Stimulated activated CD4-positive, alpha-beta T cell treated with anti-CD3 and anti-CD28 coated beads, Interleukin-12 subunit alpha, Interleukin-12 subunit beta, amount 100 ng/mL, for 48 hours (primary cell): ENCODE measurements at places on chromosomes 7 and 10.
A peak's percentile ranks its signal among the peaks of the same experiment; 100 is the strongest.

DNA sequence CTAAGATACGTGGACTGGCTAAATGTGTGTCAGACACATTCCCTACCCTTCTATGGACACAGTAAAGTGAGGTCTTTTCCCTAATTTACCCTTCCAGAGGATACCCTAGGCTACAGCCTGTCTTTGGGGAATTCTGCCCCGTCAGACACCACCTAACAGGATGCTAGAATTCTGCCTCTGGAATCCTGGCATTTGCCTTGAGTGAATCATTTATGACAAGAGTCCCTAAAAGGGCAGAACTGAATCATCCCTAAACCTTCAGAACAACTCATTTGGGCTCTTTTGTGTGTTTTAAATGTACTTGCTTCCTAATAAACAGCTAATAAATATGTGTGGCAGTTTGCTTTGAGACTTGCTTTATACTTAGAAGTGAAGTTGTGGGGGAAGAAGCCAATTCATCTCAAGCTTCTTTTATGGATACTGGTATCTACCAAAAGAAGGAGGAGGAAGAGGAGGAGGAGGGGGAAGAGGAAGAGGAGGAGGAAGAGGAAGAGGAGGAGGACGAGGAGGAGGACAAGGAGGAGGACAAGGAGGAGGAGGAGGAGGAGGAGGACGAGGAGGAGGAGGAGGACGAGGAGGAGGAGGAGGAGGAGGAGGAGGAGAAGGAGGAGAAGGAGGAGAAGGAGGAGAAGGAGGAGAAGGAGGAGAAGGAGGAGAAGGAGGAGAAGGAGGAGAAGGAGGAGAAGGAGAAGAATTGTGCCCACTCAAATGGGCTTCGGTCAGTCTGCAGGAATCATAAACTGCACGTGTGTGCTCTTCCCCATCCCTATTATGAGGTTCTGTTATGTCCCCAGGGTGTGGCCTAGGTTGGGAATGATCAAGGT, 27.1 kb downstream of the PARP12 start:
- DNase-seq = no peak

- DNase-seq = no peak
These were observed 567.7 kb downstream of the TCERG1L start for GRCh38 chr10:130743751-130744271.

DNA sequence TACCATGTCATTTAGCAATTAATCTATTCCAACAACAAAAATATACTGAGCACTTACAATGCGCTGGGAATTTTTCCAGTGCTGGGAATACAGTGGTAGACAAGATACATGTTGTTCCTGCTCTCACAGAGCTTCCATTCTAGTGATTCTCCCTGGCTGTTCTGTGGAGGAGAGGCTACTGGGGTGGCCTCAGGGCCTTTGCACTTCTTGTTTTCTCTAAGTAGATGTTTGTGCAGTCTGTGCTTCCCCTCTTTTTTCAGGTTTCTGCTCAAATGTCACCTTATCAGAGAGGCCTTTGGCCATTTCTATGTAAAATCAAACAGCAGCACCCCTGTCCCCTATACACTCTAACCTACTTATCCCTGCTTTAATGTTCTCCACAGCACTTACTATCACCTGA, 24.7 kb downstream of the OSBPL3 start:
- no peak for DNase-seq

GRCh38 chr7:97015279-97015678, 9.4 kb downstream of the DLX5 start:
- no peak for DNase-seq

- no peak for DNase-seq
These were observed 30.9 kb downstream of the CDK1 start for GRCh38 chr10:60809157-60809556.

- no peak for DNase-seq
These were observed 429.1 kb downstream of the RPS24 start for GRCh38 chr10:78462726-78463228.

- DNase-seq = no peak
These were observed 233.5 kb downstream of the CUX1 start for GRCh38 chr7:102050864-102051460.

DNA sequence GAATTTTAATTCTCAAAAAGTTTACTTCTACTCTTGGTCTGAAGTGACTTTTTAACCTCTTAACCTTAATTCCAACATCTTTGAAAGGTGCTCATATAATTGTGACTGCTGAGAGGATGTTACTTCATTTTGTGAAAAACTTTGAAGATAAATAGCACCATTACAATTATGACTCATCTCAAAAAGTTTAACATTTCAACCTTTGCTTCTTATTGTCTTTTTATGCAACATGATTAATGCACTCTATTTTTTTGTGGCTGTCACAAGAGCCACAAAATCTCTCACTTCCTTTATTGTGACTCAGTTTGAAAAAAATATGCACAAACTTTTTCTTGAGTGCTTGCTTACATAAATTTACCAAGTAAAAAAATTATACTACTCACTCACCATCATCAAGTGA, 383.1 kb downstream of the LRRTM3 start:
- no peak for DNase-seq

GRCh38 chr10:111511751-111512150, 434.9 kb downstream of the ADRA2A start:
- no peak for DNase-seq

DNA sequence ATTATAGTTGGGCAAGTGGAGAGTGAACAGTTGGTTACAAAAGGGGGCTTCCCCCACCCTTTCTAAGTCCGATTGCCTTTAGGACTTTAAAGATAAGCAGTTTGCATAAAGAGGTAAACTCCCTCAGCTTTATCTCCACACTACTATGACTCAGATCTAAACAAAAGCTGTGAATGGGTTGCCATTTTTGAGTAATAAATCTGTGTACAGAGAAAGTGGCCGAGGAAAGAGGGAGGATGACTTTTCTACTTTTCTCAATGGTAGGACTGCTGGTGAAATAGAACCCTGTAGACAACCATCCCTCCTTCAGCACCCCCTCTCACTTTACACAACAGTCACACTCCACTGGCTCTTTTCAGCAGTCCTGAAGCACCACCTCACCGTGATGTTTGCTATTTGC, 71.2 kb downstream of the DNMBP start:
- no peak for DNase-seq

- DNase-seq = no peak
These were observed 161.5 kb downstream of the MAD1L1 start for GRCh38 chr7:2071133-2071832.

DNA sequence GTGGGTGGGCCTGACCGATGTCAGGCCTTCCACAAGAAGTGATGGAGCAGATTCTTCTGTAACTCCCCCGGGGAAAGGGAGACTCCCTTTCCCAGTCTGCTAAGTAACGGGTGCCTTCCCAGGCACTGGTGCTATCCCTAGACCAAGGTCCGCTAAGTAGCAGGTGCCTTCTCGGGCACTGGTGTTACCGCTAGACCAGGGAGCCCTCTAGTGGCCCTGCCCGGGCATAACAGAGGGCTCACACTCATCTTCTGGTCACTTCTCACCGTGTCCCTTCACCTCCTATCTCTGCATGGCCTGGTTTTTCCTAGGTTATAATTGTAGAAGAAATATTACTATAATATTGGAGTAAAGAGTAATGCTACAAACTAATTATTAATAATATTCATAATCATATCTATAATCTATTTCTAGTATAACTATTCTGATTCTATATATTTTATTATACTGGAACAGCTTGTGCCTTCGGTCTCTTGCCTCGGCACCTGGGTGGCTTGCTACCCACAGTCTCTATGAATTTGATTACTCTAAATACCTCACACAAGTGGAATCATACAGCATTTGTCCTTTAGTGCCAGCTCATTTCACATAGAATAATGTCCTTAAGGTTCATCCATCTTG, 1378.7 kb downstream of the XPNPEP1 start:
- peak; percentile 25 for DNase-seq

GRCh38 chr7:120615703-120616102, 242.2 kb downstream of the TSPAN12 start:
- no peak for DNase-seq

DNA sequence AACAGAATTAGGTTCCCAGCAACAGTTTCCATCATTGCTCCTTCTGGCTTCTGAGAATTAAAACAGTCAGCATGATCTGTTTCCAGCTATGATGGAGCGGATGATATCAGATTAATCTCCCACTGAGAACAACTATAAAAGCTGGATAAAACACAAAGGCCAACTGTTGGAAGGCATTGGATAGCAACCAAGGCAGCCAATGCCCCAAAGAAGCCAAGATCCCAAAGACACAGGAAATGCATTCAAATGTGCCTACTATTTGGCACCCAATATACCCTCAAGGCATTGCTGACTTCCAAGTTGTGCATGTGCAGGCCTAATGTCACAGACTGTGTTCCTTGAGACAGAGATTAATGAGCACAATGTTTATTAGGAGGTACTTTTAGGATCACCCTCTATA, 259.3 kb downstream of the ARHGAP12 start:
- DNase-seq = no peak

- DNase-seq = no peak
These were observed at the start of gene MYOZ1 for GRCh38 chr10:73641328-73642060. Gene MYOZ1 (minus strand): TSS chr10:73641474. CDS start chr10:73640017, 1,457 bp downstream.
